A673 (cell line): ENCODE measurements at places on chromosomes 16 and 17. TPM values are rescaled to one million over a fixed set of nuclear protein-coding genes. Genes with fewer than 3 reads are reported as not detected.

DNA sequence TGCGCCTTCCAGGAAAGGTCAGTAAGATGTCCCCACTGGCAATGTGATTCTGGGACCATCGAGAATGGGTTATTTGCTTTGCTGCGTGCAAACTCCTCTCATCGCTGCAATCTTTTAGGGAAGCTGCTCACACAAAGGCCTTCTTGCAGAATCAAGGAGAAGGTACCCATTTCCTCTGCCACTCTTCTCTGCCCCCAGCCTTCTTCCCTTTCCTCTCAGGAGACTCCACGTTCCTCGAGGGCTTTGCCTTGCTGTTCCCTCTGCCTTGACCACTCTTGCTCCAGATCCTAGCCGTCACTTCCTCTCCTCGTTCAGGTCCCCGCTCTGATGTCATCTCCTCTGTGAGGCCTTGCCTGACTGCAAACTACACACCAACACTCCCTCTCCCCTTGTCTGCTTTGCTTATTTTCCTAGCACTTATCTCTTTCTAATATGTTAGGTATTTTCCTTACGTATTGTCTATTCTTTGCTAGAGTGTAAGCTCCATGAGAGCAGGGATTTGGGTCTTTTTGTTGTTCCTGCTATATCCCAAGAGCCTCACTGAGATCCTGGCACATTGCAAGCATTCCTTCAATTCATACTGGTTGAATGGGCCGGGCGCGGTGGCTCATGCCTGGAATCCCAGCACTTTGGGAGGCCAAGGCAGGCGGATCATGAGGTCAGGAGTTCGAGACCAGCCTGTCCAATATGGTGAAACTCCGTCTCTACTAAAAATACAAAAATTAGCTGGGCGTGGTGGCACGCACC, 5.3 kb upstream of the CRK start:
- H3K4me1 ChIP-seq, result peaks cover 17% of the 10 kb centered on the region
- H3K27ac ChIP-seq, result peak overlapping the region; percentile 18
- H3K27me3 ChIP-seq, result no peaks in the 10 kb centered on the region
- H3K36me3 ChIP-seq, result peaks cover 11% of the 10 kb centered on the region
- no peak overlapping the region for H3K4me3 ChIP-seq
- DNase-seq, result no peak

- DNase-seq, result no peak
- no peak overlapping the region for H3K4me3 ChIP-seq
- H3K4me1 ChIP-seq, result no peaks in the 10 kb centered on the region
- H3K27me3 ChIP-seq, result peaks cover 5% of the 10 kb centered on the region
Observed at GRCh38 chr16:49478107-49478506, 104.5 kb downstream of the C16orf78 start.

Gene C16orf46
- total RNA-seq, result 0.21 and 1.4 TPM in 2 replicates

DNA sequence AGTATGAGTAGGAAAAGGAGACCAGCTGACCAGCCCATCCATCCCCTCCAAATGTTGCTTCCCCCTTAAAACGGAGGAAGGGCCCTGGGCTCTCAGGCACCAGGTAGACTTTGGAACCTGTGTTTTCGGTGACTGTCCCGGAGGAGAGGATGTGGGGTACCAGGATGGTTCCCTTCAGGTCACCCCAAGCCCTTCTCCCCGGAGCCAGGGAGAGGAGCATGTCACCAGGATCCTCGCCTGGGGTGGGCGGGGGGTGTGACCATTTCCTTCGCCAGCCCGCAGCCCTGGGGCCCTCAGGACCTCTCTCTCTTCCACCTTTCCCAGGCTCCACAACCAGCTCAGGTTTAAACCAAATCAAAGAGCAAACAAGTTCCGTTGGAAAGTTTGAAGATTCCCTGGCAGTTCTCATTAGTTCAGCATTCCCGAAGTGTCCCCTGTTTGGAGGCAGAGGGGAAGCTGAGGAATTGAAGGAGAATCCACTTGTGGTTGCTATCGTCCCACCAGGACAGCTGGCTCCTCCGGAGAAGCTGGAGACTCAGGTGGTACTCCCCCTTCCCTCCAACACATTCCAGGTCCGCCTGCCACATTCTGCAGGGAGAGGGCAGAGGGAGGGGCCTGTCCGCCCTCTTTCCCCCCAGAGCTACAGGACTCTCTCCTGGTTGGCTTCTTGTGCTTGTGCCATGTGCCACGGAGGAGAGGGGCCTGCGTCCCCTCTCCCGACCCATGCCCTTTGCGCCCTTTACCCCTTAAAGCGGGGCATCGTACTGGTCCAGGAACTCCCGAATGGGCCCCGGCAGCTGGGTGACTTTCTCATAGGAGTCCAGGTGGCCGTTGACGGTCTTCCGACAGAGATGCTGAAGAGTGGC, 2.0 kb downstream of the SOCS3 start:
- no peaks in the 10 kb centered on the region for H3K36me3 ChIP-seq
- H3K4me1 ChIP-seq, result peaks cover 29% of the 10 kb centered on the region
- peak overlapping the region; percentile 88 for H3K4me3 ChIP-seq
- no peaks in the 10 kb centered on the region for H3K27me3 ChIP-seq
- DNase-seq, result no peak
- H3K27ac ChIP-seq, result no peak overlapping the region

- H3K36me3 ChIP-seq, result no peaks in the 10 kb centered on the region
- H3K27me3 ChIP-seq, result peaks cover 26% of the 10 kb centered on the region
- H3K27ac ChIP-seq, result no peak overlapping the region
Observed at GRCh38 chr16:55367866-55368603, 44.0 kb downstream of the IRX6 start.

DNA sequence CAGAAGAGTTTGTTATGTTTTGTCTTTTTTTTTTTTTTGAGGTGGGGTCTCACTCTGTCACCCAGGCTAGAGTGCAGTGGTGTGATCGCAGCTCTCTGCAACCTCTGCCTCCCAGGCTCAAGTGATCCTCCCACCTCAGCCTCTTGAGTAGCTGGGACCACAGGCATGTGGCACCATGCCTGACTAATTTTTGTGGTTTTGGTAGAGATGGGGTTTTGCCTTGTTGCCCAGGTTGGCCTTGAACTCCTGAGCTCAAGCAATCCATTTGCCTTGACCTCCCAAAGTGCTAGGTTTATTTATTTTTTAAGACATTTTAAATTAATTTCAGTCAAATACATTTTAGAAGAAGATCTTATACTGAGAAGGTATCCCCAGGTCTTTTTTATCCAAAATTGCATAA, 366.7 kb downstream of the KCNJ2 start:
- H3K27me3 ChIP-seq, result no peaks in the 10 kb centered on the region
- H3K36me3 ChIP-seq, result no peaks in the 10 kb centered on the region
- DNase-seq, result no peak

GRCh38 chr16:768428-768827, 7.9 kb downstream of the MSLN start:
- no peaks in the 10 kb centered on the region for H3K4me1 ChIP-seq
- no peak overlapping the region for H3K27ac ChIP-seq
- H3K36me3 ChIP-seq, result no peaks in the 10 kb centered on the region
- no peak overlapping the region for H3K4me3 ChIP-seq
- no peaks in the 10 kb centered on the region for H3K27me3 ChIP-seq

Gene FBXL19
- 37.0 and 39.3 TPM in 2 replicates for total RNA-seq
